ENCODE measurements at places on chromosomes 7 and 10.

GRCh38 chr10:13268841-13269240 lies 31.0 kb downstream of the PHYH start:
- no peak for DNase-seq

DNA sequence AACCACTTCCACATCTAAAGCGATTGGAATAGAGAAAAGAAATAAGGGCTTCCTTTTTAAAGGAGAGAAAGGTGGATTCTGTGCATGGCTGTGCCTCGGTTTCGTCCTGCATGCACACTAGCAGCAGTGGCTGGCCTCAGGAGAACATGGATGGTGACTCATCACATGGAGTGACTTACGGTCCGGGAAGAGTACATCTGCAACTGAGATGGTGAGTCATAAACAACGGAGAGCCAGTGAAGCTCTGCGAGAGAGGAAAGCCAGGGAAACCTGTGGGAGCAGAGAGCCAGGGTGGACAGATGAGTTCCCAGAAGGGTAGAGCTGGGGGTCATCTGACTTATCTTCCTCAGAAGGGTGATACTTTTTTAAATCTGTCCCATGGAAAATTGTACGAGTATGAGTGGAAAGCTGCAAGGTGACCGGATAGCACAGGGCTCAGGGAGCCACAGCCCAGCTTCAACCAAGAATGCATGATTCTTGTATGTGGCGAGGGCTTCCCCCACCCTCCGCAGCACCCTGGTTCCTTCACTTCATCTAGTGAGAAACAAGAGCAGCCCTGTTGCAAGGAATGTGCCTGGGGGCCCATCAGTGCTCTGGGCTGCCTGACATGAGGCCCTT lies 259.1 kb downstream of the KLF6 start:
- DNase-seq, result no peak

DNA sequence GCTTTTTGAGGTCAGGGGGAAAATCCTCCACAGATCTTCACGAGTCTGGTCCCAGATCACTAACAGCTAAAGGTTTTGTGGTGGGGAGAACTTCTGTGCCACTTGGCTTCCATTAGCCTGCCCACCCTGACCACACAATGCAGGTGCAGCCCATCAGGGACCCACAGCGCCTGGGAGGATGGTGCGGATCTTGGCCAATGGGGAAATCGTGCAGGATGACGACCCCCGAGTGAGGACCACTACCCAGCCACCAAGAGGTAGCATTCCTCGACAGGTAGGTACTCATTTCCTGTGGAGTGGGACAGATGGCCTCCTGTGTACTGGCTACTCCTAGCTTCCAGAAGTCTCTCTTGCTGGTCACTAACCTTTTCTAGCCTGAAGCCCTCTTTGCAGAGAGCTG lies 1.5 kb downstream of the FAM241B start:
- DNase-seq, result no peak

- DNase-seq, result no peak
Observed at GRCh38 chr10:71089162-71089561, 123.2 kb upstream of the UNC5B start.

- DNase-seq, result no peak
Observed at GRCh38 chr10:21401196-21401595, 124.3 kb downstream of the SKIDA1 start.

- DNase-seq, result no peak
Observed at GRCh38 chr10:110222641-110223297, 15.4 kb downstream of the MXI1 start.

DNA sequence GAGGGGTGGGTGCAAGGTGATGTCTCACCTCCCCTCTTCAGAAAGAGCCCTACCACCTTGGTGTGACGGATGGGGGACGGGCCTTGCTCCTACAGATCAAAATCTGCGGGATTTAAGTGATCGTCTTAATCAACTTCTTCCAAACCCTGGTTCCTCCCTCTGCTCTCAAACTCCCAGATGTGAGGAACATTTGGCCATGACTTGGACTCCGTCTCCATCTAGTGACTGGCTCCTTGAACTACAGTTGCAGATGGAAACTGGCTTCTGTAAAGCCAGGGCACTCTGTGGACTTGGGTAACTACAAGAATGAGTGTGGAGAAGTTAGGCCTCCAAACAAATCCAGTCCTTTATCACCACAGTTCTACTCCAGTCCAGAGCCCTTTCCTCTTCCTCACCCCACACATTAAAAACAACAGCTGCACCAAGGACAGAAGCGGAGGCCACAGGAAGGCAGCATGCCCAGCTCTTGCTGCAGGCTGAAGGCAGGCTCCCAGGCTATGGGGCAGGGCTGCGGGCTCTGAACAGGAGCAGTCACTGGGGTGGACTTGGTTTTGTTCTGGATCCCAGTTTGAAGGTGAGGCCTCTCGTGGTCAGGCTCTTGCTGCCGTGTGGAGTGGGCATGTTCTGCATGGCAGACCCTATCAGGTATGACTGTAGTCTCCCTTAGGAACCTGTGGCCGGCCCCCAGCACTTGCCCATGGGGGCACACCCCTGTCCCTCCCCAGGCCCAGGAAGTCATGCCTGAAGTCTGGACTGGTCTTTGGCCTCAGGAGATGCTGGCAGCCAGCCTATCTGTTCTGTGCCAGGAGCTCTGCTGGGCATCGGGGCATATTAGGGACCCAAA lies 79.4 kb downstream of the VWC2 start:
- peak; percentile 66 for DNase-seq

GRCh38 chr10:30103595-30104320 lies 44.4 kb upstream of the JCAD start:
- DNase-seq, result no peak

GRCh38 chr7:620056-620455 lies 100.4 kb upstream of the PDGFA start:
- DNase-seq, result no peak

GRCh38 chr7:4549681-4550080 lies 132.4 kb upstream of the FOXK1 start:
- DNase-seq, result peak; percentile 42

DNA sequence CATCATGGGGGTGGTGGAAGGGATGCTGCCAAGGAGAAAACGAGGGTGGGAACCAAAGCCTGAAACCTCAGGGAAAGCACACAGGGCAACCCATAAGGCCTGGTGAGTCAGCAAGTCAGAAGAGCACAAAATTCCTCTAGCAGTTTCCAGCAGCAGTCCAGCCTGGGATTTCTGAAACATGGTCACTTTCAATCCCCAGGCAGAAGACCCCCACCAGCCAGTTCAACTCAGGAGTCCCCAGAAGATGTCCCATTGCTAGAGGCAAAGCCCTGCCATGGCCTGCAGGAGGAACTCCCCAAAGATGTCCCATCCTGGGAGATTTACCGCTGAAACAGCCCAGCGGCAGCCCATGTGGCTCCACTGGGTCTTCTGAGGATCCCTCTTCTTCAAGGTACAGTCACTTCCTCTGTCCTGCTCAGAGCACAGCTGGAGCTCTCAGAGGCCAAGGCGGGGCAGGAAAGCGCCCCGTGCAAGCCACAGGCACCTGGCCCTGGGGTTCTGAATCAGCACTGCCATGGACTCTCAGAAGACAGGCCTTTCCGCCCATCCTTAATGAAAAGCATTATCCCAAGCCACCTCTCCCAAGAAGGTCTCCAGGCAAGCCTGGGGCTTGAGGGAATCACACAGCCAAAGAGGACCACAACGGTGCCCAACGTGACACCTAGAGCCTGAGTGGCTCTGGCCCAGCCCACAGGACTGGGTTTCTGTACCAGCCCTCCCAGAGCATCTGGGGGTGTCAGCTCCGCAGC lies 196.9 kb downstream of the GRID1 start:
- DNase-seq, result no peak

GRCh38 chr7:153432063-153432462 lies 620.1 kb upstream of the DPP6 start:
- DNase-seq, result no peak

DNA sequence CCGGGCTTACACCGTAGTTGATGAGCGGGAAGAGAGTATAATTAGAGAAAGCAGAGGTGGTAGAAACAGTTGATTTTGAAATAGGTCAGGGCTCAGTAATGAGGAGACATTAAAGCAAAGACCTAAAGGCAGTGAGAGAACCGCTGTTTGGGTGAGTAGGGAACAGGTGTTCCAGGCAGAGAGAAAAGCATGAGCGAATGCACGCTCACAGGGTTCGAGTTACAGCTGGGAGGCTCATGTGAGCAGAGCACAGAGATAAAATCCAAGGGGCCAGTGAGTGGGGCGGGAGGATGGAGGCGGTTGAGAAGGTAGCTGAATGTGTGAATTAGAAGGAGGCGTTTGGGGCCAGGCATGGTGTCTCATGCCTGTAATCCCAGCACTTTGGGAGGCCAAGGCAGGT lies 39.9 kb downstream of the APBB1IP start:
- no peak for DNase-seq

DNA sequence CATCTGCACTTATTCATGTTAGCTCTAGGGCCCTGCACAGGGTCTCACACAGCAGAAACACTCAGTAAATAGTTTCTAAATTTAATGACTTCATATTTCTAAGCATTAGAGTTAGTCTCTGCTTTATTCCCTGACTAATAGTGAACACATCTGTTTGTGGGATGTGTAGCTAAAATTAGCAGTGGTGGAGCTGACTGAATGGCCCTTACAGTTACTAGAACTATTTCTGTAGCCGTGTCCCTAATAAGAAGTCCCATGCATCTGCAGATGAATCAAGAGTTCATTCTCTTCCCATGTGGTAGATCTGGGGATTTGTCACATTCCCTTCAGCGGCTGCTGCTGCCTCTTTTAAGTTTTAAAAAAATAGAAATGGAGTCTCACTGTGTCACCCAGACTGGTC lies 11.7 kb downstream of the MAP3K8 start:
- no peak for DNase-seq

DNA sequence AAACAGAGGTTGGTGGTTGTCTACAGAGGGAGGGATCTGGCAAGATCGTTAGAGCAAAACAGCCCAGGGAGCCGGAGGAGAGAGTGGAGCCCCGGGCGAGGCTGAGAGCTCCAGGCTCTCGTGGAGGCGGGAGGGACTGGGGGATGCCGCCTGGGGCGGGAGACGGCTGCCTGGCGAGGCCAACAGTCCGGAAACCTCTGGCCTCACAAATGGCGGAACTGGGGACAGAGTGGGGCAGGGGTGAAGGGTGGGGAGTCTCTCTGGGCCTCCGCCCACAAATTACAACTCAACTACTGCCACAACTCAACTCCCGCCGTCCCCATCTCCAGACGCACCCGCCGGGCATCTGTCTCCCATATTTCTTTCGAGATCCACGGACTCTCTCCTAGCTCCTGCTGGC lies 47.7 kb downstream of the CLEC2L start:
- no peak for DNase-seq

GRCh38 chr10:3485057-3485686 lies 299.8 kb downstream of the KLF6 start:
- peak; percentile 21 for DNase-seq

GRCh38 chr10:75904499-75905283 lies 473.3 kb downstream of the LRMDA start:
- peak; percentile 9 for DNase-seq

DNA sequence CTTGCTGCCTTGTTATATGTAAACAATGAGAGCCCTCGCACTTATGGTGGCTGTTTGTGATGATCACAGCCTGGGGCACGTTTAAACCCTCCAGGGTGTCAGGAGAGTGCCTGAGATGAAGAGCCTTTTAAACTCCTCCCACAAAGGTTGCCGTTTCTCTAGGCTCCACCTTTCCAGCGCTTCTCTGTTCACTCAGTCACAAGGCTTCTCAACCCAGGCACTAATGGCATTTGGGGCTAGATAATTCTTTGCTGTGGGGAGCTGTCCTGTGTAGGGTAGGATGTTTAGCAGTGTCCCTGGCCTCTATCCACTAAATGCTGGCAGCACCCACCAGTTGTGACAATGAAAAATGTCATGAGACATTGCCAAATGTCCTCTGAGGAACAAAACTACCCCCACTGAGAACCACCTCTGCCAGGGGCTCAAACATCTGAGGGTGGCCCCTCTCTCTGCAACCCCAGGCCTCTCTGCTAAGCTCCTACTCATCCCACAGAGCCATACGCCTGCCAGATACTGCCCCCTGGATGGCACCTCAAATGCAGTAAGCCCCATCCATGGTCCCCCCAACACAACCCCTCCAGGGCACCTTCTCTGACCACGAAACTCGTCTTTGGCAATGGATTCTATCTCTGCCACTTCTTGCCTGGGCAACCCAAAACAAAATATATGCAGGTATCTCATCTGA lies 144.3 kb upstream of the ZMIZ1 start:
- no peak for DNase-seq

GRCh38 chr7:46492466-46492865 lies 571.4 kb upstream of the IGFBP3 start:
- no peak for DNase-seq

- DNase-seq, result no peak
Observed at GRCh38 chr10:26806557-26806956, 54.2 kb downstream of the ABI1 start.

DNA sequence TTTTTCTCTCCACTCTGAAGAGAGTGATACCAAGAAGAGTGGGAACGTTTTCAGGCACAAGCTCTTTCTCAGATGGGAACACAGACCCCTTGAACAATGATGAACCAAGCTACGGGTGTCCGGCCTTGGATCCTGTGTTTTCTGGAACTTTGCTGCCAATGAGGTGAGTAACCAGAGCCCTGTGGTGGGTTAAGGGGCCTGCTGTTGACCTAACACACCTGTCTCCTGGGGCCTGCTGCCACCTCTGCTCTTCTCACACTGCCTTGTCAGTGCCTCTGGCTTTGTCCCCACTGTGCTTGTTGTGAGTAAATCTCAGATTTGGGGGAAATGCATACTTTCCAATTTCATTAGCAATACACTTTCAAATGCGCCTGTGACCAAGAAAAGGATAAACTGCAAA lies 1.4 kb upstream of the PKD1L1 start:
- no peak for DNase-seq

DNA sequence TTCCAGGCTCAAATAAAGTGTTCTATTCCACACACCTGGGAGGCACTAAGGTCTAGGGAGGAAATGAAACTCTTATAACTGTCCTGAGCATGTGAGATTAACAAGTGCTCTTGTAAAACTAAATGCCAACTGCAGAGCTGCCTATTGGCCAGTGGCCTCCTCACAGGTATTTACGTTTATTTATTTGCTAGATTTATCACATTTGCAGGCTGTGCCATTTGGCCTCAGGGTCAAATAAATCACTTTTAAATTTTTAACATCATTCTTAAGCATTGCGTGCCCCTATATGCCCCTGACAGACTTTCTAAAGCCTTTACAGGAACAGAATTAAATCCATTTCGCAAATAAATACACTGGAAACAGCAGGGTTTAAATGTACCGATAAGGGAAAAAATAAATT lies 381.8 kb upstream of the NFE2L3 start:
- DNase-seq, result no peak

DNA sequence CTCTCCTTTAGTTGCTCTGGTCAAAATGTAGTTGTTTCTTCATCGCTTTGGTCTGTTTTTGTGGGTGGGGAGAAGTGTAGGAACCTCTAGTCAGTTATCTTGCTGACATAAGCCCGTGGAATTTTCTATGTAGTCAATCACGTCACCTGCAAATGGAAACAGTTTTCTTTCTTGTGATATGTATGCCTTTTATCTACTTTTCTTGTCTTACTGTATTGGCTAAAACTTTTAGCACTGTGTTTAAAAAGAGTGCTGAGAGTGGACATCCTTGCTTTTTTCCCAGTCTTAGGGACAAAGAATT lies 42.3 kb downstream of the AKR1E2 start:
- DNase-seq, result no peak

Measured in midbrain (tissue), 1 donor.